ENCODE measurements at places on chromosomes 13 and 19. TPM values are rescaled to one million over a fixed set of nuclear protein-coding genes. Genes with fewer than 3 reads are reported as not detected.

GRCh38 chr19:40763963-40764362 lies 11.4 kb upstream of the MIA start:
- no peak for DNase-seq

GRCh38 chr19:45423033-45423588 lies 606 bp downstream of the ERCC1 start:
- DNase-seq, result no peak

- DNase-seq, result no peak
Measured at GRCh38 chr13:114128624-114129522, 3.5 kb downstream of the RASA3 start.

- DNase-seq, result no peak
Measured at GRCh38 chr13:80131204-80131603, 209.7 kb downstream of the SPRY2 start.

Gene KLK4
- 1.9 TPM for polyA plus RNA-seq

GRCh38 chr13:73299787-73300186 lies 241.0 kb downstream of the KLF5 start:
- DNase-seq, result no peak

DNA sequence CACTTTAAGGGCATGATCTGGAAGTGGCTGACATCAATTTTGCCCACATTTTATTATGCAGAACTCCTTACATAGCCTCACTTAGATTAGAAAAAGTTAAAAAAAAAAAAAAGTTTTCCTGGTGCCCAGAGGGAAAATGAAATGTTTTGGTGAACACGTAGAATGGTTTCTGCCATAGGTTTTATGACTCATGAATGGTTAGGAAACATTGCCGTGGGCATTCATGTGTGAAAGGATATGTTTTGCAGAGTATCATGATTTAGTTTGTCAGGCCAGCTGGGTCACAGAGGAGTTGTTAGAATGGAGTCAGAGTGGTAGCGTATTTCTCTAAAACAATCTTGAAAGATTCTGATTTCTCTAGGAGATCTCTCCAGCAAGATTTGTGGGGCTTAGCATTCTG lies 133.8 kb downstream of the MRPL57 start:
- DNase-seq, result no peak

DNA sequence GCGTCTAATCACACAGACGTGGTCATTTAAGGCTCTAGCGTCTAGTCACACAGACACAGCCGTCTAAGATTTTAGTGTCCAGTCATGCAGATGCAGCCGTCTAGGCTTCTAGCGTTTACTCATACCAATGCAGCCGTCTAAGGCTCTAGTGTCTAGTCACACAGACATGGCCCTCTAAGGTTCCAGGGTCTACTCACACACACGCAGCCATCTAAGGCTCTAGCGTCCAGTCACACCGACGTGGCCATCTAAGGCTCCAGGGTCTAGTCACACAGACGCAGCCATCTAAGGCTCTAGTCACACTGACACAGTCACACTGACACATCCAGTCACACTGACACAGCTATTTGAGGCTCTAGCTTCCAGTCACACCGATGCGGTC lies 55.7 kb downstream of the KLF2 start:
- no peak for DNase-seq

- DNase-seq, result no peak
Measured at GRCh38 chr13:95426631-95427030, 125.4 kb upstream of the ABCC4 start.

Gene C5AR2
- polyA plus RNA-seq, result 0.51 TPM

DNA sequence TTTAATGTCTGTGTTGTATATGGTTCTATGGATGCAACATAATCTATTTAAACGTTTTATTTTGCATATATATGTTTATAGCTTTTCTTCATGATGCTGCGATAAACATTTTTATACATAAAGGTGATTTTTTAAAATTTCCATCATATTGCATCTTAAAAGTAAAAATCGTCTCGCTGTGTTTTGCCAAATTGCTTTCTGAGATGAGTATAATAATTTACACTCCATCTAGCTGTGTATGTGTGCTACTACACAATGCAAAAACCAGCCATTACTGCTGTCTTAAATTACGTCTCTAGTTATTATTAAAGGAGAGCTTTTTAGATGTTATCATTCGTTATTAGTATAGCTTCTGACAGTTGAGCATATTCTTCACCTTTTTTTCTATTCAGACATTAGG lies 37.2 kb downstream of the METTL21C start:
- DNase-seq, result no peak

Gene CEACAM18
- not detected for polyA plus RNA-seq

GRCh38 chr19:47446534-47447469 lies 24.9 kb downstream of the SLC8A2 start:
- peak; percentile 38 for DNase-seq

- DNase-seq, result no peak
Measured at GRCh38 chr13:20567881-20568528, 1.0 kb downstream of the IFT88 start.

DNA sequence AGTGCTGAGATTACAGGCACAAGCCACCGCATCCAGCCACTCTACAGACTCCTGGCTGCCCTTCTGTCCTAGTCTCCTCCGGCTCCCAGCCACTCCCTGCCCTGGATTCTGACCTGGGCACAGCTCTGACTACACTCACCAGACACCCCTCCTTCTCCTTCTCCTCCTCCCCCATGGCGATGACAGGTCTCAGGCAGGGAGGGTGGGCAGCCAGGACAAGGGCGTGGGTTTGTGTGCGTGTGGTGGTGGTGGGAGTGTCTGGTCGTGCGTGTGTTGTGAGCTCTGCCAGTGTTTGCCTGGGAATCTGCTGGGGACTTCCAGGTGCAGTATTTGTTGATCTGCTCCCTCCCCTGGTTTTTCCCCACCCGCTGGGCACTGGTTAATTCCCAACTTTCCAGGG lies 3.0 kb upstream of the NCCRP1 start:
- no peak for DNase-seq

- DNase-seq, result no peak
Measured at GRCh38 chr13:92573467-92574057, 653.0 kb upstream of the GPC6 start.

DNA sequence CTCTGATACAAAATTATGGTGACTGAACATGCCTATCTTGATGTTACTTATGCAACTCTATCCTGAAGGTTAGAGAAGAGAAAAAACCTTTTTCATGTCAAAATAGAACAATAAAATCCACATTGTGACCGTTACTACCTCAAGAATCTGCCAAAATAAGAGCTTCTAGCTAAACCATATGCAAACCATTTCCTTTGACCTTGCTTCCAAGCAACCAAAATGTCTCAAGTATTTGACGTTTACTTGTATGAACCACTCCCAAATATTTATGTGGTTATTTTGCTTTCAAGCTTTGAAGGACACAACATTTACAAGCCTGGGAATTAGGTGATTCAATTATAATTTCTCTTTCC lies 13.9 kb downstream of the FOXO1 start:
- DNase-seq, result no peak

DNA sequence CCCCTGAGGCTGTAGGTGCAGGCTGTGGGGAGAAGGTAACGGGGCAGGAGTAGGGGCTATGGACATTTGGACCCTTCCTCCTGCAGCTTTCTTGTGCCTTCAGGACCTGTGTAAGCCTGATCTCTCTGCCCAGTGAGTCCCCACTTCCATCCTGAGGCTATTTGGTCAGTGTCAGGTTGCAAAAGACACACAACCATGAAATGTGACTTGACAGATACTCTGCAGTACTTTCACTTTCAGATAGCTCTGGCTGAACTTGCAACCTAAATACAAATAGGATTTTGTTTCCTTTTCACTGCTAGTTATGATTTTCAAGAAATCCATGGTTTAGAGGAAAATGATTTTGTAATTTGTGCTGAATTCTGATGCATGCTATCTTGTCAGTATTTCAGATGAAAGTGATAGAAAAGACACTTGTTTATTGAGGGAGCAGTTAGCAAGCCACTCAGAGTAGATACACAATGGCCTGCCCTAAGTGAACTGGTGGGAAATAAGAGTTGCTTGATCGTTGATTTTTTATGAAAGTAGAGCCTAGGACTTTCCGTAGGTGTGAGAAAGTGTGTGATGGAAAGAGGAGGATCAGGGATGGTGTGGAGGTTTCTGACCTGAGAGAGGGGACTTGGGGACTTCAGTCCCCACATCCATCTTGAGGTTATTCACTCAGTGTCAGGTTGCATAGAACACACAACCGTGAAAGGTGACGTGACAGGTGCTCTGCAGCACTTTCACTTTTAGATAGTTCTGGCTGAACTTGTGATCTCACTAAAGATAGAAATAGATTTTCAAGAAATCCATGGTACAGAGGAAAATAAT lies 18.1 kb upstream of the EID2 start:
- DNase-seq, result no peak

GRCh38 chr13:30510811-30511371 lies 45.2 kb upstream of the HMGB1 start:
- DNase-seq, result no peak

DNA sequence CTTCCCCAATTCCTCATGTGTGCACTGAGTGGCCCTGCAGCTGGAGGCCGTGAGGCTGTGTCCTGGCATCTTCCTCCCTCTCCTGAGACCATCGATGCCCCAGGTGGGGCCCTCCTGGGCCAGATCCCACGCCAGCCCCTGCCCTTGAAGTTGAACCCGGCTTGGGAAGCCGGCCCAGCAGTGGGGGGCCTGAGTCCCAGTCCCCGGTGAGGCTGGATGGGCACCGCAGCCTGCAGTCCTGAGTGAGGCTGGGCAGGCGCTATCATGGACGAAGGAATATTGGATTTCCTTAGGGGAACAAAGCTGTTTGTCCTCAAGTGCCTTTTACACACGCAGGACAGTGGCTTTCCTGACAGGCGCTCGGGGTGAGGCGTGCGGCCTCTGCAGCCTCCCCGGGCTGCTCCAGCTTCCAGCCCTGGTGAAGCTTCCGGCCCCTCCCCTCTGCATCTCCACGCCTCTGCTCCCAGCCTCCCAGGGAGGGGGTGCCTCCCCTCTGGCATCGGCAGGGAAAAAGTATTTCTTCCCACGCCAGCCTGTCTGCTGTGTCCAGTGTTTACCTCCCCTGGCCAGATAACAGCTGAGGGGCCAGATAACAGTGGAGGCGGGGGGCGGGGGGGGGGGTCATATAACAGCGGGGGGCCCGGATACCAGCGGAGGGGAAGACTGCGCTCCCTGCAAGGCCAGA lies 159.5 kb downstream of the KDM4B start:
- no peak for DNase-seq

DNA sequence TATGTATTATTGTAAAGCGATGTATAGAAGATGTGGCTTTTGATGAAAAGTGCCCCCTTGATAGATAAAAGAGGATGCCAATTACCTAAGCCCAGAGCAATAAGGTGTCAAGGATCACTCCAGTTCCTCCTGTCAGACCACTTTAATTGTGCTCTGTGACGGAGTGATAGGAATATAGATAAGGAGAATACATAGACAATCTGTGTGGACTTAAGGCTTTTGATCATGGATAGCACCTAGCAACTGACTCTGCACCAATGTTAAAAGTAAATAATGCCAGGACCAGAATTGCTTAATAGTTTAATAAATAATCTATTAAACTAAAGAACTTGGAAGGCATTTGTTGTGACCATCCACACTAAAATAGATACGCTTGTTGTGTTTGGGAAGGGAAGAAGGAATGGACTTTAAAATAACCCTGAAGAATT lies 390.7 kb upstream of the ARGLU1 start:
- no peak for DNase-seq

Gene NLRP12
- polyA plus RNA-seq, result 0.36 TPM

DNA sequence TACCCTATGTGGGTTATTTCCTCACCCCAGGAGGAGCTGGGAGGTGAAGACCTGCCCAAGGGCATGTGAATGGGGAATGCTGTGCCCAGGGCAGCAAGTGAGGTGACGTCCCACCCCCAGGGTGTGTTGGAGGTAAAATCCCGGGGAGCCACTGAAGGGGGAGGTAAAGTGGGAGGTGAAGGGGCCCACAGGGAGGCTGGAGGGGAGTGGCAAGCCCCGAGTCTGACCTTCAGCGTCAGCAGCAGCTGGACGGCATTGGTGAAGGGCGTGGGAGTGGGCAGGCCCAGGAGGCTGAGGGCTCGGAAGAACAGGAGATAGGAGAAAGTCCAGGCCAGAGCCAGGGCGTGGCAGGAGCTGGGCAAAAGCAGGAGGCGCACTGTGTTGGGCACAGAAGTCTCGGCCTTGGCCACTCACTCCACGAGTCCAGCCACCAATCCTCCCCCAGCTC lies 2.4 kb downstream of the MBOAT7 start:
- DNase-seq, result no peak

DNA sequence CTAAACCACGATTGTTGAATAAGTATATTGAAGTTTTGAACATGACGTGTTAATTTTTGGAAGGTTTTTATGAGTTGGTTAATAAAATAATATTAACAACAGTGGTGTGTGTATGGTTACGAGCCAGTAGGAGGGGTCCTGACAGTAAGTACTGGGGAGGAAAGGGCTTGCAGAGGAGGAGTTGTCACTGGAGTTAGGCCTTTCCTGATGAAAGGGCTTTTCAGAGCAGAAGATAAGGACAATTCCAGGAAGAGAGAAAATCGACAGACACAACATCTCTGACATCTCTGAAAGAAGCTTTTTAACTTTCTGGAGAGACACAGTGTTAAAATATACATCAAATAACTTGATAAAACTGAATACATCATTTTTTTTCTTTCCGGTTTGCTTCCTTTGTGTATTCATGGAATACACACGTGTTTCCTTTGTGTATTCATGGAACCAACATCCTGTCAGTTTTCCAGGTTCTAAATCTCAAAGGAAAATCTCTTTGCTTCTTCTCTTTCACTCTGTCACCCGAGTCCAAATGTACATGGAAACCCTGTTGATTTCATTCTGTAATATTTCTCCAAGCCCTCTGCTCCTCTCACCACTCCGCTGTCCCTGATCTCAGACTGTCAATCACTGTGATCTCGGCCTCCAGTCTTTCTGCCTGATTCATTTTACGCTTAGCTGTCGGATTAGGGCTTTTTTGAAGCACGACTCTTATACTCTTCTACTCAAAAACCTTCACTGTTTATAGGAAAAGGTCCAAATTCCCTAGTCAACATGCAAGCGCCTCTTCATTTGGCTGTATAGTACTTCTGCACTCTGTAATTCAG lies 374.4 kb downstream of the DLEU7 start:
- DNase-seq, result no peak

Gene AMH
- 12.3 TPM for polyA plus RNA-seq

DNA sequence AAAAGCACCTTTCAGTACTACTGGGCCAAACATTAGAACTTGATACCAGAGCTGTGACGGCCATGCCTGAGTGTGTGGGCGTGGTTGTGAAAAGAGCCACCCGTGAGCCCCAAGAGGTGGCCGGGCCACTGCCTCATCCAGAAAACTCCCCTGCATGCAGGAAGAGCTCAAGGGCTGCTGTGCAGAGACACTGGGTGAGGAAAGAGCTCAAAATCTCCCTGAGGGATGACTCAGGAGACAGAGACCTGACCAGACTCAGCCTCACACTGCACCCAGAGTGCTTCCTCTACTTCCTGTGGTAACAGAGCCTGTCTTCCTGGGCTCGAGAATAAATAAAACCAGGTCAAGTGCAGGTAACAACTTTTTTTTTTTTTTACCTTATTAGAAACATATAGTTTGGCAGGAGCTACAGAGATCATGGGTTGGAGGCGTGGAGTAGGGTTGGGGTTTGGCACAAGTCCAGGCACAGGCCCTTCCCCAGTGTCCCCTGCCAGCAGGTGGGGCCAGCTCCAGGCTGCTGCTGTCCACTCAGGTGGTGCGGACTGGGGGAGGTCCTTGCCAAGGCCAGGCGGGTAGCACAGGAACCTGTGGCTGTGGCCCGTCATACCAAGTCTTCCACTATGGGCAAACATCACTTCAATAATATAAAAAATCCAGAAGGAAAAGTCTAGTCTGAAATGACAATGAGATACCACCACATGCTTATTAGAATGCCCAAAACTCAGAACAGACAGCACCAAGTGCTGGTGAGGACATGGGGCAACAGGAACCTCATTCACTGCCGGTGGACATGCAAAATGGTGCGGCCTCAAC lies 25.5 kb downstream of the ELL start:
- no peak for DNase-seq

GRCh38 chr13:33052506-33053280 lies 36.5 kb downstream of the KL start:
- DNase-seq, result no peak
